ENCODE measurements at places on chromosomes 7 and 10.

GRCh38 chr10:42177077-42177792 lies 461.1 kb downstream of the ZNF33B start:
- DNase-seq = no peak

GRCh38 chr7:91311839-91312238 lies 47.6 kb downstream of the FZD1 start:
- no peak for DNase-seq

GRCh38 chr10:107031931-107032699 lies 132.4 kb downstream of the SORCS1 start:
- DNase-seq = no peak

DNA sequence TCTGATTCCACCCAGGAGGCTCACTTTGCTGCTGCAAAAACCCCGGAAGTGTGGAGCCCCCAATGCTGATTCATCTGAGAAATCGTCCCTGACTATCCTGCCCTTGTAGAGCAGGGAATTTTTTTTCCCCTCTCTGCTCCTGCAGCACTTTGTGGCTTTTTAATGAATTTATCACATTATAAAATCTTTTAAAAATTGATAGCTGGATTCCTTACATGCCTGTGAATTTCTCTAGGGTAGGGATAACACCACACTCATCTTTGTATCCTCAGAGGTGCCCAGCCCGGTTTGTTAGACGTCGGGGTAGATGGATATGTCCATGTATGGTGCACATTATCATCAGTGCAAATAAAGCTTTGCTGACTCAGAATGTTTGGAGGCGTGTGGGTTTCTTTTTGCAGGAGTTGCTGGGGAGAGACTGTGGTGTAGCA lies 185.7 kb downstream of the STK31 start:
- DNase-seq = no peak

DNA sequence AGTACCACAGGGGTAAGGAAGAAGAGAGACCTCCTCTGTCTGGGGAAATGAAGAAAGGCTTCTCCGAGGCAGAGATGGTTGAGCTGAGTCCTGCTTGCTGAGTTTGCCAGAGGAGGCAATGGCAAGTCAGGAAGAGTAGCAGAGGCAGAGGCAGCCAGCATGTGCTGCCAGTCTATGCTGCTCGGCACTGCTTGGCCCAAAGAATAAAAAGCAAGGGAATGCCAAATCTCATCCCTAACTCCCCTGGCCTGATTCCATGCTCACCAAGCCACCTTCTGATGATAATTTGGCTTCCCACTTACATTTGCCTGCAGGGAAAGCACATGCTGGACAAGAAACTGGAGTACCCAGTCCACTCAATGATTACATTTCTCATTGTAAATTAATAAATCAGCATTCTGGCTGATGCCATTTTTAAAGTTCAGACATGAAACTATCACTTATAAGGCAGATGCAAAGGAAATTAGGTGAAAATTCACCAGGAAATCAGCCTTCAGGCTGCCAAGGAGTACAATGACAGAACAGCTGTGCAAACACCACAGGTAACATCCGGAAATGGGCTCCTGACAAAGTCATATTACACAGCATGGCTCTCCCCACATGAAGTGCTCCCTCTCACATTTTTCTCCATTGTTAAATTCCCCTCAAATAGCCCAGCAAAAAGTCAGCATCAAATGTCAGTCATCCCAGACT lies 245.9 kb downstream of the MTERF1 start:
- no peak for DNase-seq

DNA sequence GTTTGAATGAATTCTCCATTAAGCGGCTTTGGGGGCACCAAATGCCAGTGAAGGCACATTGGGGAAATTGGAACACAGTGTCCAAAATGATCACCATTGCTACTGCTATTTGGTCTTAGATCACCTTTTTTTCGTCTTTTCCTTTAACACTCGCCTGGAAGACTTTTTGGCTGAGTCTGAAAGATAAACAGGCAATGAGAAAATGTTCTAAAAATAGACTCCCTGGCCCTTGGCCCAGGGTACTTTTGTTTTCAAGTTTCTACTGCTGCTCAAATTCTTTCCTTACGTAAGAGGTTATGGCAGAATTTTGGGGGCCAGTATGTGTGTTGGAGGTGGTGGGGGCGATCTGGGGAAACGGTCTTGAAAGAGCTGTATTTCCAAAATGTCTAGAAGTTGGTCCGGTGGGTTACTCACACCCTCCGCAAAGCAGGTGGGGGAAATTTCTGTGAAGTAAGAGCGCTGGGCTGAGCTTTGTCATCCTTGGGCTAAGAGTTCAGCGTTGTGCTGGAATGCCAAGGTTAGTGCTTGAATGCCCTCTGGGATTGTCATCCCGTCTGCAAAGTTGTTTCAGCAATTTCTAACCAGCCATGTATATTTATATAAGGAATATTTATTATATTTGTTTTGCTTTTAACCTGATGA lies 1.3 kb upstream of the ITPRIP start:
- DNase-seq = no peak

DNA sequence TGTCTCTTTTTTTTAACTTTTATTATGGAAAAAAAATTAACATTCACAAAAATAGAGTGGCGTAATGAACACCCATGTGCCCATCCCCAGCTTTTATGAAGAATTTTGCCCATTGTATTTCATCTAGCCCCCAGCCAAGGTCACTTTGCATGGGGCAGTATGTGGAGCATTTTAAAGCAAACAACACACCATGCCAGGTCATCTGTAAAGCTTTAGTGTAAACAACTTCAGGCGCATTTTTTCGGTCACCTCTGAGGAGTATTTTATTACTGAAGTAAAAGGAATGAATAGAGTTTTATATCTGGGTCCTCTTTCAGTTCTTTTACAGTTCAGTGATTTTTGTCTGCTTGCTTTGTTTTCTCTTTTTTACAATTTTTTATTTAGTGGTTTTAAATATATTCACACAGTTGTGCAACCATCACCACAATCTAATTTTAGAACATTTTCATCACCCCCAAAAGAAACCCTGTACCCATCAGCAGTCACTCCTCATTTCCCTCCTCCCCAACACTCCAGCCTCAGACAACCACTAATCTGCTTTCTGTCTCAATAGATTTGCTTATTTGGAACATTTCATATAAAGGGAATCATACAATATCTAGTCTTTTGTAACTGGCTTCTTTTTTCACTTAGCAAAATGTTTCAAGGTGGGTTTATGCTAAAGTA lies 87.9 kb downstream of the SLC37A3 start:
- no peak for DNase-seq

GRCh38 chr10:32159264-32159663 lies 103.0 kb upstream of the KIF5B start:
- no peak for DNase-seq

DNA sequence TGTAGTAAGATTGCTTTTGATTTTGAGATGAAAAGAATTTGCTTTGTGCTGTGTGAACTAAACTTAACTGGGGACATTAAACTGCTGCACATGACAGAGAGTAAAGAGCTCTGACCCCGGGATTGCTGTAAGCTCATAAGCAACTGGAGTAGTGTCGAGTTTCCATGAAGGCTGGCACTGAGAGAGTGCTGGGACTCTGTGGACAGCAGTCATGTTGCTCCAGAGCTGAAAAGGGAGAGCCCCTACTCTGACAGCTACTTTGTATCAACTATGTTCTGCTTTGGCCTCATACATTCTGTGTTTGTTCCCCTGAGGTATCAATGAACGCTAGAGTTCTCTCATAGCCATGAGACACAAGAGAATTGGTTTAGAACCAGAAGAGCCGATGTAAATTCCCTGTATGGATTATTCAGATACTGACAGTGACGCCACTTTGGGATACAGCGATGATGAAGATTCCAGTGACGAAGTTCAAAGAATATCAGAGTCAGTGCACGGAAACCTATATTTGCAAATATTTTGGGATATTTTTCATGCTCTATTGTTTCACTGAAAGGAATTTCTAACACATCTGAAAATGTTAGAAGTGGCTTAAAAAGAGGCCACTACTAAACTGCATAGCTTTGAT lies 185.9 kb upstream of the DKK1 start:
- DNase-seq = no peak

GRCh38 chr7:158447506-158448171 lies 140.0 kb downstream of the PTPRN2 start:
- no peak for DNase-seq

DNA sequence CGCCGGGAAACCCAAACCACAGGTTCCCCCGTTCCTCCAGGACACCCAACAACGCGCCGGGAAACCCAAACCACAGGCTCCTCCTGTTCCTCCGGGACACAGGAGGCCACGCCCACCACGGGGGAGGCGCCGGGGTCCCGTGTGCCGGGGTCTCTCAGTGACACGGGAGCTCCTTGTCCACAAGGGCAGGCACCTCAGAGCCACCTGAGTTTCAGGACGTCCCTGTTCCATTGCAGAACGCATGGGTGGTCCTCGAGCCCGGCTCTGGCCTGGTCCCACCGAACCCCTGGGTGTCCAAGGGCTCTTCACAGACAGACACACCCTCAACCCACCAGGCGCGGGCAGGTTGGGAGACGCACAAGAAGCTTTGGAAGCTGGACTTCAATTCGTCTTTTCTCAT lies 57.6 kb upstream of the ADGRA1 start:
- DNase-seq = no peak

- no peak for DNase-seq
Measured at GRCh38 chr7:22639396-22639795, 87.6 kb upstream of the IL6 start.

- no peak for DNase-seq
Measured at GRCh38 chr10:484925-485661, 204.4 kb downstream of the DIP2C start.

GRCh38 chr10:104488439-104488832 lies 134.8 kb downstream of the CFAP58 start:
- no peak for DNase-seq

- no peak for DNase-seq
Measured at GRCh38 chr10:72375173-72375572, 20.5 kb upstream of the DNAJB12 start.

- DNase-seq = no peak
Measured at GRCh38 chr10:86483664-86484063, 37.9 kb downstream of the WAPL start.

DNA sequence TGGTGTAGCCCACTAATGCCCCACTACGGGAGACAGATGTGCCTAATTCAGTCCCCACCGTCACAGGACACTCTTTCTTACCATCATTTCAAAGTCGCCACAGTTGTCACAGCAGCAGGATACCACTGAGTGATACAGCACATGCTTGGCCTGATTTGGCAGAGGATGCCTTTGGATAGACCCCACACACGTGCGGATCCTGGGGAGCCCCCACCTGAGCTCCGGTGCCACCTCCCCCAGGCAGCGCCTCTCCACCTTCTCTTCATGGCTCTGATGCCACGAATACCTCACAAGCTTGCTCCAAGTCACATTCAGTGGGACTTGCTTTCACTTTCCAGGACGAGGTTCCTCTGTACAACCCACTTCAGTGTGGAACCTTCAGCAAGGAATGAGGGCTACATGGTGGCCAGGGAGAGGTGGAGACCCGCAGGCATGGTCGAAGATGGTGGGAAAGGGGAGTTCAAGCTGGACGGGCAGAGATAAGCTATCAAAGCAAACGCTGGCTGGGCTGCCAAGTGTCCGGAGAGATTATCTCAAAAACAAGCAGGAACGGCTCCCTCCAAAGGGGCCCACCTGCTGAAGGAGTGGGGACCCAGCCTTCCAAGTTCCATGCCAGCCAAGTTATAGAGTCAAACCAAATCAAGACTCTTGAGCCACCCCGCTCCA lies 107.4 kb downstream of the ZRANB1 start:
- DNase-seq = no peak

DNA sequence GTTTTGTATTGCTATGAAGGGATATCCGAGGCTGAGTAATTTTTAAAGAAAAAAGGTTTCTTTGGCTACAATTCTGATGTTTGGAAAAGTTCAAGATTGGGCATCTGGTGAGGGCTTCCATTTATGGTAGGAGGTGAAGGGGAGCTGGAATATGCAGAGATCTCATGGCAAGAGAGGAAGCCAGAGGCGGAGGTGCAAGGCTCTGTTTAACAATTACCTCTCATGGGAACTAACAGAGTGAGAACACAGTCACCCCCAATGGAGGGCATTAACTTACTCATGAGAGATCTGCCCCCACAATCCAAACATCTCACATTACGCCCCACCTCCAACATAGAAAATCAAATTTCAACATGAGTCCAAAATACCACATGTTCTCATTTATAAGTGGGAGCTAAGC lies 62.0 kb downstream of the AKR1D1 start:
- no peak for DNase-seq

GRCh38 chr10:101529725-101530553 lies 58.1 kb downstream of the POLL start:
- DNase-seq = no peak

DNA sequence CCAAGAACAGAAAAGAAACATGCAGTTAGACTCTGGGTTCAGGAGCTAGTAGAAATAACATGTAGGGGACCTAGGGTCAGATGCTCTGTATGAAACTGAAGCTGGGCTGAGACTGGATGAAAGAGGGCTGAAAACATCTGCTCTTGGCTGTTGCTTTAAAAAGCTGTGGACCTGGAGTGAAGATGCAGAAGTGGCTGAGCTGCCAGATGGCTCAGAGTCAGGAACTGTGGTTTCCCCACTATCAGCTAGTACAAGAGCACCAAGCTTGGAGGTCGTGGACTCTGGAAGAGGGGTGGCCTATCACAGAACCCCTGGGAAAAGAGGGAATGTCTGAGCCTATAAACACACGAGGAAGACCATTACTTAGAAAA lies 5.9 kb downstream of the ADK start:
- no peak for DNase-seq

- DNase-seq = no peak
Measured at GRCh38 chr10:451021-451471, 238.4 kb downstream of the DIP2C start.

- no peak for DNase-seq
Measured at GRCh38 chr10:8874268-8874667, 819.8 kb downstream of the GATA3 start.

Data from HuH-7 (cell line).